ENCODE measurements at places on chromosomes 4 and X.

DNA sequence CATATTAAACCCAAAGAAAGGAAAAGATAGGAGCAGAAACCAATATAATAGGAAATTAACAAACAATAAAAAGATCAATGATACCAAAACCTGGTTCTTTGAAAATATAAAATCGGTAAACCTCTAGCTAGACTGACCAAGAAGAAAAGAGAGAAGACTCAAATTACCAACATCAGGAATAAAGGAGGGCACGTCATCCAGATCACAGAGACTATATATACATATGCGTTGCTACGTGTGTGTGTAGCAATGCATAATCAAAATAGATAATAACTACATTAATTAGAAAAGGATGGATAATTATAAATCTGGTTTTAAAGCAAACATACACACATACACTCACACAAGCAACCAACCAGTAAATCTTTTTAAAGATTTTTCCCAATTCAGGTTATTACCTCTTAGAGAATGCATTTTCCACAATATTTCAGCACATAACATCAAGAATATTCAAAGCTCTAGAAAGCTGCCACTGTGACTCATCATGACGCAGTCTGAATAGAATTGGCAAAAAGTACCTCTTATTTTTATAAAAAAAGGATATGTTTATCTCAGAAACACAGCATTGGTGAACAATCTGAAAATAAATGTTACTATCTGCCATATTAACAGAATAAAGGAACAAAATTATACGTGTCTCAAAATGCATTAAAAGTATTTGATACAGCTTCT is 41.4 kb upstream of the USP9X start:
- no peak for DNase-seq

DNA sequence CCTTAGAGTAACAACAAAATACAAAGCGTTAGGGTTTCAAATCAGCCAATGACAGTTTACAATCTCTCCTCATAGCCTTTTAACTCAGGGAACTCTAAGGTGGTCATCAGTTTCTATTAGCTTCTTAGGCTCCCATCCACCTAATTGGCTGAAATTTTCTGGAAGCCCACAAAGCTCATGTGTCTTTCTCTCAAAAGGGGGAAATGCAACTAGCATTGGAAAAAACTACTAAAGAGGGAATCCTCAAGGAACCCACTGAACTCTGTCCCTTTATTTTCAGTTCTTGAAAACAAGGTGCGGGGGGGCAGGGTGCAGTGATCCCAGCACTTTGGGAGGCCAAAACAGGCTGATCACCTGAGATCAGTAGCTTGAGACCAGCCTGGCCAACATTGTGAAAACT is 56.4 kb downstream of the PDGFC start:
- DNase-seq, result no peak

- DNase-seq, result no peak
Measured at GRCh38 chrX:154136627-154137161, 7.3 kb upstream of the OPN1LW start.

GRCh38 chr4:80911458-80911857 is 119.0 kb upstream of the BMP3 start:
- DNase-seq, result no peak

GRCh38 chr4:13478707-13479106 is 5.4 kb downstream of the RAB28 start:
- DNase-seq, result no peak

- DNase-seq, result no peak
Measured at GRCh38 chr4:82293304-82293703, 80.5 kb downstream of the HNRNPD start.

GRCh38 chr4:120920666-120921065 is 1.9 kb downstream of the PRDM5 start:
- DNase-seq, result no peak

GRCh38 chr4:40972722-40973121 is 223.0 kb downstream of the NSUN7 start:
- no peak for DNase-seq

DNA sequence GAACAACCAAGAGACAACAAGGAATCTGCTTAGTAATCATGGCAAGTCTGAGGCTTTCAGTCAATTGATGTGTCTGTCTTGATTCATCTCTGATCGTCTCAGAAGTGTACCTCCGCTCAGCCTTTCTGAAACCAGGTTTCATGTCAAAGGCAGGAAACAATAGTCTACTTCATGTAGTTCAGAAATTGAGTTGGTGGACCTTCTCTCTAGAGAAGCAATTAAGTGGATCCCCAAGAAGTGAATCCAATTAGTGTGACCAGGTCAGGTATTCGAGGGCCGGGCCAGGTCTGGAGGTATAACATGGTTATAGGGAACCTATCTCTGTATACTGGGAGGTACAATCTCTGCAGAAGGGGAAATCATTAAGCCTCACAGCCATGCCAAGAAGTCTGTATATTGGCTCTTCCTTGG is 32.0 kb downstream of the DAPP1 start:
- DNase-seq, result no peak

DNA sequence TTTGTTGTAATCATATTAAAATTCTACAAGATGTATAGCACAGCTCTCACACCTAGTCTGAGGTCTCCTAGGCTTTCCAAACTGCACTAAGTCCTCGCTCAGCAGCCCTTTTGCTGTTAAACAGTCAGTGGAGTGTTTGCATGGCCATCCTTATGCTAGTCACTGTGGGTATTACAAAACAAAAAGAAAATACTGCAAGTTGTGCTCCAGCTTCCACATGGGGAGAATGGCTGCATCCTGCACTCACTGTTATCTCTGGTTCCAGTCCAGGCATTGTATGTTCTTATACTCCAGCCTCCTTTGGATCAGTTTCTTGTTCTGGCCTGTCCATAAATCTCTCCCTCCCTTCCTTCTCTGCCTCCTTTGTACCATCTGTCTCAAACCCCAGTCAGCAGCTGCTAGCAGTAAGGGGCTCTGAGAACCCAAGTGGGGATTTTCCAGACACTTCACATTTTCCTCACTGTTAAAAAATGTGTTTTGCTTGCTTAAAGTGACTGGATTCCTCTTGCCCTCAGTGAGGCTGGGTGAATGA is 38.5 kb upstream of the BMP15 start:
- no peak for DNase-seq

DNA sequence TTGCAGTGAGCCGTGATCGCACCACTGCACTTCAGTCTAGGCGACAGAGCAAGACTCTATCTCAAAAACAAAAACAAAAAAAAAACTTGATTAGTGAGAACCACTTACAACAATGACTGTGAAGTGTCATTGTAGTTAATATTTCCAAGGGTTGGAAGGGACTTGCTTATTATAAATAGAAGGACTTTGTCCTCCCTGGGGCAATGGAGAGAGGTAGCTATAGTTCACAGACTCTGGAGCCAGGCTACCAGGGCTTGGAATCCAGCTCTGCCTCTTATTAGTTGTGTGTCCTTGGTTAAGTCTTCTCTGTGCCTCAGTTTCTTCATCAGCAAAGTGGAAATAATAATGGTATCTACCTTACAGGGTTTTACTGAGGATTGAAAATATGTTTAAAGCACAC is 51.6 kb downstream of the TMEM150C start:
- DNase-seq, result no peak

GRCh38 chr4:150769248-150769647 is 187.3 kb downstream of the MAB21L2 start:
- DNase-seq, result peak; percentile 16

DNA sequence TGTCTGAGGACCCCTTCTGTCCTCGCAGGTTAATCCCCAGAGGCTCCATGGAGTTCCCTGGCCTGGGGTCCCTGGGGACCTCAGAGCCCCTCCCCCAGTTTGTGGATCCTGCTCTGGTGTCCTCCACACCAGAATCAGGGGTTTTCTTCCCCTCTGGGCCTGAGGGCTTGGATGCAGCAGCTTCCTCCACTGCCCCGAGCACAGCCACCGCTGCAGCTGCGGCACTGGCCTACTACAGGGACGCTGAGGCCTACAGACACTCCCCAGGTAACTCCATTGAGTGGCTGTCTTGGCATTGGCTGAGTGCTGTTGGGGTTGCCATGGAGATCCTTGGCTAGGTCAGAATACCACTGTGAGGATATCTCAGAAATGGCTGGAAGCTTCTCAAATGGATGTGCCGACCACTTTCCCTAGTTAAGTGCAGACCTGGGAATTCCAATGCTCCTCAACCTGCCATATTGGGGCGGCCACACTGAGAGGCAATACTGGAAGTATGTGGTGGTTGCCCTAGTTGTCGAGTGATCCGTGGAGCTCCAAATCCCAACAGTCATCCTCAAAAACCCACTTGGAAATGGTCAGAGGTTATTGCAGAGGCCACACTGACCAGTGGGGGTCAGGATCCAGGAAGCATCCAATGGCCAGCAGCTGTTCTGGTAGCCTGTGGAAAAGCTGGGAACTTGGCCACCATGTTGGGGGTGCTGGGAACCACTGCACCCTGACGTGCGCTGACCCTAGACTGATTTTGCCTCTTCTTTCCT is 4.9 kb downstream of the GATA1 start:
- no peak for DNase-seq

GRCh38 chr4:123083646-123084045 is 161.2 kb upstream of the NUDT6 start:
- no peak for DNase-seq

DNA sequence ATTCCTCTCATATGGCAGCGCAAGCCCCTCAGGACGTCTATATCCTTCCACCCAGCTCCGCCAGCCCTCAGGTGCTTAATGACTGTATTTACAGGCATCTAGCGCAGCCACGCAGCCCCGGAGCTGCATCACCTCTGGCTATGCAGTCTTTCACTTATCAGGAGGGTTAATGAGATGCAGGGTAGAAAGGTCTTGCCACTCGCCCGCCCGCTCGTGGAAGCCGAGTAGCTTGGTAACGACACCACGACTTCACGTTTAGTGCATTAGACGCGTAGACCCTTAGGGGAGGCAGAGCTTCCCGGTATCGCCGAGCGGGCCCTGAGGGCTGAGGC is 1.5 kb upstream of the SLC16A2 start:
- DNase-seq, result no peak

DNA sequence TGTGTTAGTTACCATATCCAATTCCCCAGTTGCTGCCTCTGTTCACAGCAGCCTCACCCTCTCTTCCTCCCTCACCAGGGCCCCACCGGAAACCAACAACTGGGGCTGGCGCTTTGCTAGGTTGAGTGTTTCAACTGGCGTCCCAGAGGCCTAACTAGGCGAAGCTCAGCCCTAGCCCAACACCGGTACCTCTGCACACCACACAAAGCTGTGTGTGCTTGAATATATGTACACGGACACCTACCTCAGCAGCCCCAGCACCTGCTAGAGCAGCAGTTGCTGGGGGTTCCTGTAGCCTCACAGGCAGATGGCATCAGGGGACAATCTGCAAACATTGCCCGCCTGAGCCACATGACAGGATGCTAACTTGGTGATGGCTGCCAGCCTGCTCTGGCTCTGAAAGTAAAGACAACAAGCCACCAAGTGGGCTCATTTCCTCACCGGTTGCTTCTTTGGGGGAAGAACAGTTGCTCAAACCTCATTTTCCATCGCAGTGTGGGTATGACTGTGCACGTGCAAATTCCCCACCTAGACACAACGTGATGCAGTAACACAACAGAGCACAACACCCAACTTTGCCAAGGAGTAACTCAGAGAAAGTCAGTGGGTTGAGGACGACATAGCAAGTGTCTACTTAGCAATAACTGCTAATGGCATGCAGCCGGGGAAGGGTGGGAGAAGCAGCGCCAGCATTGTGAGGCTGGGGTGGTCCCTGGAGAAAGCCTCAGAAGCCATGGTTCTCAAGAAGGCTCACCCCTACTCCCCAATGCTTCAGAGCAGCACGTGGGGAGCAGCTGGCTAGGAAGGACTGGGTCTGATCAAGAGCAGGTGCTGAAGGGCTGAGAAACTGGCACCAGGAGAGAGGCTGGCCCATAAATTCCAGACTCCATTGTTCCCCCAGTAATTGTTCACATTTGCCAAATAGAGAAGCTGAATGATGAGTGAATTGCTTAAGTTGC is 139.5 kb downstream of the SH3KBP1 start:
- no peak for DNase-seq

DNA sequence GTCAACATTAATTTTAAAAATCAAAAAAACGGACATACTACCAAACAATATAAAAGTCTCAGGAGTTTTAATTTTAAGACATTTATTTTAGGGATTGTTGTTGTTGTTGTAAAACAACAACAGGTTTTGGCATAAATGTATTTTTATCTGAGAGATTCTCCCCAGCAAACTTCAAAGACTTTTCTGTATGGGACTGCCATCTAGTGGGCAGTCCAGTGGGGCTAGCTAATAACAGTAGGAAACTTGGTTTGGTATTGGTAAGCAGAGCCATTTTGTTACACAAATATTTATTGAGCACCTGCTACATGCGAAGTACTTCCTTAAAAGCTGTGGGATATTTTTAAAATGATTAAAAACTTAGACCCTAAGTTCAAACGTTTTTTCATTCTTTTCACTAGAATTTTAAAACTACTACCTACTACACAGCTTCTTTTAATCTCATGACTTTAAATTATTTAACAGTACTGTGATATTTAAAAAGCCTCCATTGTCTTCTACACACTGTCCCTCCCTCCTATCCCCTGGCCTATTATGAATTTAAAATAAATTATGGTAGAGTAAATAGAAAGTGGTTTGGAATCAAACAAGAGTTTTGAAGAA is 1028.4 kb upstream of the INTU start:
- no peak for DNase-seq

- DNase-seq, result no peak
Measured at GRCh38 chr4:4599481-4600275, 57.8 kb upstream of the STX18 start.

DNA sequence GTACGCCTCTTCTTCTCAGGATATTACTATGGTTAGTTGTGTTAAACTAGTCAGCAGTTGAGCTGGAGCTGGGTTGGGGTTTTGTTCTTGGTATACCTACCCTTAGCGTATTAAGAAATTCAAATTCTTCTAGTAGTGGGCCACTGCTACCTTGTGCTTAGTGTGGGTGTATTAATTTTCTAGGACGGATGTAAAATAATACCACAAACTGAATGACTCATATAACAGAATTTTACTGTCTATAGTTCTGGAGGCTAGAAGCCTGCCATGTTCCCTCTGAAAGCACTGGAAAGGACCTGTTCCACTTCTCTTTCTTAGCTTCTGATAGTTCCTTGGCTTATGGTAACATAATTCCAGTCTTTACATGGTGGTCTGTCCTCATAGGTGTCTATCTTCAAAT is 1274.7 kb downstream of the ADGRL3 start:
- DNase-seq, result no peak

DNA sequence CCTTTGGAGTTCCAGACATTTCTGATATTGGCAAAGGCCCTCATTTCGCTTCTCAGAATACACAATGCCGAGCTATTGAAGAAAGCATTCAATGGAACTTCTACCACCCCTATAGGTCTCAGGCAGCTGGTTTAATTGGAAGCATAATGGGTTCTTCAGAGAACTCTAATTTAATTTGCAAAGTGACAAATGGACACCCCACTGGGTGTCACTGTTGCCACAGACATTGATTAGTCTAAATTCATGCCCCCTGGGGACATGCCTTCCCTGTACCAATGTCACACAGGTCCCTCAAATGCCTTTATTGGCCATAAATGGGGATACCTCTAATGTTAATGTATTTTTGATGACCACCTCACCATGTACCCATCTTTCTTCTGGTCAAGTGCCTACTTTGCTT is 22.9 kb upstream of the TMEM255A start:
- no peak for DNase-seq

GRCh38 chr4:74148205-74148604 is 9.7 kb upstream of the MTHFD2L start:
- DNase-seq, result no peak

- no peak for DNase-seq
Measured at GRCh38 chr4:13103382-13104015, 380.6 kb downstream of the RAB28 start.

Data from HFF-Myc (cell line).